H1 (cell line): ENCODE measurements at places on chromosomes 2 and 18. TPM values are rescaled to one million over a fixed set of nuclear protein-coding genes. Genes with fewer than 3 reads are reported as not detected.

DNA sequence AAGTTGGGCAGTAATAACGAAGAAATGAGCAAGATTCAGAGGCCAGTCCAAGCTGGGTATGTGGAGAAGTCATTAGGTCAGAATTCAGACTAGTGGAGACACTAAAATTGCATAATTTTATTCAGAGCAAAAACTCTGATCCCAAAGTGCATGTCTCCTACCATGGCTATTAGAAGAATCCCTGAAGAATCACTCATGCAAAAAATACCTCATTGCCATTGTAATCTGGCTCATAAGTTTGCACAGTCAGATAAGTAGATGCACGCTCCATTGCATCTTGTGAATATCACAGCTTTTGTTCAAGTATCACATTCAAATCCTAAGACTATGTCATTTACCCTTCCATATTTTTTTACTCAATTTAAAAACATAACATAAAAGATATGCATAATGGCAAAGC lies 692.2 kb upstream of the KLHL29 start:
- DNase-seq: no peak

DNA sequence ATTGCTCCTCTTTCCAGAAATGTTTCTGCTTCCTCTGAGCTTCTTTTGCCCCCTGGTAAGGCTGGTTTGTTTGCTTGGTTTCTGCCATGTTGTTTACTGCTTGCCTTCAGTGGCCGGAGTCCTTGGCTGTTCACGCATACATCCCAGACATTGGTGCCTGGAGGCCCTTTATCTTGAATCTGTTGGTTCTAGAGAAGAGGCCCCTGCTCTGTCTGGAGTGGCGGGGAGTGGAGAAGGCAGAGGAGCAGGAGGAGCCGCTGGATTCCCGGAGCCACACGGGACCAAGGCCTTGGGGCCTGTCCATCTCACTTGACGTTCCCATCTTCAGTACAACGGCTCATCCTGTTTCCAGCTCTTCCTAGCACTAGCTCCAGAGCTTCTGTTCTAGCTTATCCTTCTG lies 77.2 kb upstream of the PXDN start:
- DNase-seq: no peak

- DNase-seq: no peak
These were observed 26.5 kb upstream of the OTOS start for GRCh38 chr2:240166761-240167587.

GRCh38 chr2:226300196-226300886 lies 499.3 kb downstream of the IRS1 start:
- no peak for DNase-seq

Gene KCNS3
- 20.5 and 22.7 TPM in 2 replicates for total RNA-seq

Gene PTPRN
- total RNA-seq: 5.2 and 5.4 TPM in 2 replicates

Gene KHK
- 17.7 and 20.5 TPM in 2 replicates for total RNA-seq

Gene PDE11A
- total RNA-seq: 0.19 and 0.36 TPM in 2 replicates

Gene SP140L
- total RNA-seq: 0.31 and 1.5 TPM in 2 replicates
